ENCODE measurements at places on chromosomes 5 and 9.

DNA sequence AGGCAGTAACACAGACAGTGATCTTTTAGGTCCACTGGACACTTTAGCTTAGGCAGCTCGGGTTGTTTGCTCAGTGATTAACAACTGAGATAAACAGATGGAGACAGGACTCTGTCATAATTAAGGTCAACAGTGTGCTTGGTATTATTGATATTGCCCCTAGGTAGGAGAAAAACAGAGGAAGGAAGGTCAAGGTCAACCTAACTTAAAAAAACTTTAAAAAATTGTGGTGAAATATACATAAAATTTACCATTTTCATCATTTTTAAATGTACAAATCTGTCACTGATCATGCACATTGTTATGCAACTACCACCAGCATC lies 2.1 kb upstream of the HSPA4 start:
- peak overlapping the region; percentile 63 for H3K4me3 ChIP-seq
- peaks cover 6% of the 10 kb centered on the region for H3K27me3 ChIP-seq

- no peaks in the 10 kb centered on the region for H3K36me3 ChIP-seq
- H3K27ac ChIP-seq: no peak overlapping the region
- no peak overlapping the region for H3K4me3 ChIP-seq
- peaks cover 9% of the 10 kb centered on the region for H3K4me1 ChIP-seq
- DNase-seq: no peak
Observed at GRCh38 chr5:140305471-140305870, 2.6 kb upstream of the PFDN1 start.

DNA sequence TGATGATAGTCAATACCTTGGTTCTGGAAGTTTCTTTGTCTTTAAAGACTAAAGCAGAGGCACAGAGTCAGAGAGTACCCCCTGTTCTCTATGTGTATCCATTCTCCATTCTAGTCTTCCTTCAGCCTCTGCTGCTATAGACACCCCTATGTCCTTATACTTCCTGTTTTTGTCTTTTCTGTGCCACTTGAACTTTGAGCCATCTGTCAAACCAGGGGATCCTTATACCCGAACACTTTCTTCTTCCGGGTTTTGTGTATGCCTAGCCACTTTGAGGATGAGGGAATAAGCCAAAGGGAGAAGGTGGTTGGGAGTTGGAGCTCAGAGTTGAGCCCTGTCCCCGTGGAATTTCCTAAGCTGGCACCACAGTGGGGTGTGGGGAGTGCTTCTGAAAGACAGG lies 61.1 kb upstream of the IL6ST start:
- no peaks in the 10 kb centered on the region for H3K36me3 ChIP-seq
- H3K4me1 ChIP-seq: no peaks in the 10 kb centered on the region
- H3K4me3 ChIP-seq: no peak overlapping the region
- no peak overlapping the region for H3K27ac ChIP-seq

GRCh38 chr5:73957397-73958001 lies 331.5 kb downstream of the ARHGEF28 start:
- DNase-seq: no peak
- H3K4me3 ChIP-seq: no peak overlapping the region
- H3K36me3 ChIP-seq: peaks cover 9% of the 10 kb centered on the region
- H3K27ac ChIP-seq: no peak overlapping the region

Data from glutamatergic neuron (in vitro differentiated cells).